ENCODE measurements at places on chromosomes 13 and 19.

GRCh38 chr13:48594096-48594815 is 59.5 kb upstream of the CYSLTR2 start:
- DNase-seq: no peak

- DNase-seq: no peak
These were observed 17.4 kb upstream of the C13orf46 start for GRCh38 chr13:113991191-113991669.

GRCh38 chr19:41939861-41940730 is 11.8 kb upstream of the ERFL start:
- no peak for DNase-seq

- no peak for DNase-seq
These were observed 15.1 kb upstream of the N4BP2L2 start for GRCh38 chr13:32553720-32554119.

DNA sequence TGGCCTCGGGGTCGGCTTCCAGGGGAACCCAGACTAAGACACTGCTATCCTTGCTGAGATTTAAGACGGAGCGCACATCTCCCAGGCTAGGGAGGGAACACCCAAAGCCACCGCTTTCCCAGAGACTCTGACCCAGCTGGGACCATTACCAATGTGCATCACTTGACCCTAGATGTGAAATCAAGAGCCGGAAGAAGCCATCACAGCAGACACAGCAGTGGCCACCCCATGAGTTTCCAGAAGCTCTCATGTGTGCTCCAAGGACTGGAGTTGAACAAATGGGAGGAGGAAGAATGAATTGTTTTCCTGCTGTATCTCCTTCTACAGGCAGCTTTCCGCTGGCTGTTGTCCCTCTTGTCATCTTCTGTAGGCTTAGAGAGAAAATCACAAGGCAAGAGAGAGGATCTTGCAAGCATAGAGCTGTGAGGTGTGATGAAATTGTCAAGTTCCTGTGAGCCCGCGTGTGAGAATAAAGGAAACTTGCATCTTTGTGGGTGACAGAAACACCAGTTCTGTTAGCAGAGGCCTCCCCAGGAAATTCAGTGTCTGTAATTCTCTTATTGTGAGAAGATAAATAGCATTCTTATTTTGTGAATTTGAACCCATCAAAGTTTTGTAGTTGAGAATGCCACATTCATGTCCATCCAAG is 711.8 kb downstream of the UQCRFS1 start:
- no peak for DNase-seq

DNA sequence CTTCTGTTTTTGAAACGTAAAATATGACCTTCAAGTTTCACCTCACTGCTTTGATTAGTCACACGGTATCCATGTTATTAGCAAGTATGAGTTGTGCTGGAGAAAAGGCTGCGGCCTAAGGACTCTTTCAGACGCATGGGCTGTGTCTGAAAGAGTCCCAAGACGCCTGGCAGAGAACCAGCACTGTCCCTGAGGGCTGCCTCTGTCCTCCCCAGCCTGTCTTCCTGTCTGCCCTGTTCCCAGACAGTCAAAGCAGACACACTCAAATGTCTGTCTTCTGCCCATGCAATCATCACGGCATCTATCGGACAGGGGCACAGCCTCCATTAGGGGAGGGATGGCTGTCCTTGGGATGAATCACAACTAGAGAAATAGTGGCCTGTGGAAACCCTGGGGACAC is 65.5 kb downstream of the DPY19L3 start:
- DNase-seq: peak; percentile 23

DNA sequence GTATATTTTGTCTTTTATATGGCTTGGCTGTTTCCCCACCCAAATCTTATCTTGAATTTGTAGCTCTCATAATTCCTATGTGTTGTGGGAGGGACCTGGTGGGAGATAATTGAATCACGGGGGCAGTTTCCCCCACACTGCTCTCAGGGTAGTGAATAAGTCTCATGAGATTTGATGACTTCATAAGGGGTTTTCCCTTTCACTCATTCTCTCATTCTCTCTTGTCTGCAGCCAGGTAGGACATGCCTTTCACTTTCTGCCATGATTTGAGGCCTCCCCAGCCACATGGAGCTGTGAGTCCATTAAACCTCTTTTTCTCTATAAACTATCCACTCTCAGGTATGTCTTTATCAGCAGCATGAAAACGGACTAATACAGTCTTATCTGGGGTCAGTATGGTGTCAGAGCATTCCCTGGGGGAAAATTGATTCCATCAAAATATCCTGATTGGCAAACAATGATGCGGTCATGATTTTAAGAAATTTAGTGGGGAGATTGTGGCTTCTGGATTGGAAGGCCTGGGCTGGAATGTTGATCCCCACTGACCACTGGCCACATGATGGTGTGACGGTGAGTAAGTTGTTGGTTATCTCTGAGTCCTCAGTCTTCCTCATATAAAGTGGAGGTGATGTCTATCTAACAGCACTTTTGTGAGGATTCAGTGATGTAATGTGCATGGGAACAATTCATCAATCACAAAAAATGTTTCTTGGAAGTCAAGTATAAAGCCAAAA is 27.5 kb upstream of the ANKRD10 start:
- no peak for DNase-seq

- no peak for DNase-seq
These were observed 16.8 kb downstream of the CCL25 start for GRCh38 chr19:8069096-8069973.

DNA sequence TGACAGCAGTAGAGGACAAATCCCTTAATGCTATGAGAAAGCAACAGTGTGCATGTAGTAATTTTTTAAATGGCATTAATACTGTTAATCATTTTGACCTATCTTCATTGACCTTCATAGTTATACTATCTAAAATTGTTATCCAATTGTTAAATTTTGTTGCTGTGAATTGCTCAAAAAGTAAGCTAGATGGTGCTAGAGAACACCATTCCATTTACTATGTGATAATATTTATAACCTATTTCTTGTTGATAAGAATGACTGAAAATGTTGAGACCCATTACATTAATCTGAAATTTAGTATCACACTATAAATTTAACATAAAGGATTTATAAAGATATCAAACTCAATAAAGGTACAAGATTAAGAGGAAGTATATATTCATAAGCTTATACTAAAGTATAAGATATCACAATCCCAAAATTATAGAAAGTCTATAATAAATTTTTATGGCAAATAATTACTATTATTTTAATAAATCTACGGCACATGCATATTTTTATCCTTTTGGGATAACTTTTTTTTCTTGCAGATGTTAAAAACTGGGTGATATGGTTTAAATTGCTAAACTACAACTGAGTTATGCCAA is 1573.3 kb downstream of the PCDH9 start:
- no peak for DNase-seq

DNA sequence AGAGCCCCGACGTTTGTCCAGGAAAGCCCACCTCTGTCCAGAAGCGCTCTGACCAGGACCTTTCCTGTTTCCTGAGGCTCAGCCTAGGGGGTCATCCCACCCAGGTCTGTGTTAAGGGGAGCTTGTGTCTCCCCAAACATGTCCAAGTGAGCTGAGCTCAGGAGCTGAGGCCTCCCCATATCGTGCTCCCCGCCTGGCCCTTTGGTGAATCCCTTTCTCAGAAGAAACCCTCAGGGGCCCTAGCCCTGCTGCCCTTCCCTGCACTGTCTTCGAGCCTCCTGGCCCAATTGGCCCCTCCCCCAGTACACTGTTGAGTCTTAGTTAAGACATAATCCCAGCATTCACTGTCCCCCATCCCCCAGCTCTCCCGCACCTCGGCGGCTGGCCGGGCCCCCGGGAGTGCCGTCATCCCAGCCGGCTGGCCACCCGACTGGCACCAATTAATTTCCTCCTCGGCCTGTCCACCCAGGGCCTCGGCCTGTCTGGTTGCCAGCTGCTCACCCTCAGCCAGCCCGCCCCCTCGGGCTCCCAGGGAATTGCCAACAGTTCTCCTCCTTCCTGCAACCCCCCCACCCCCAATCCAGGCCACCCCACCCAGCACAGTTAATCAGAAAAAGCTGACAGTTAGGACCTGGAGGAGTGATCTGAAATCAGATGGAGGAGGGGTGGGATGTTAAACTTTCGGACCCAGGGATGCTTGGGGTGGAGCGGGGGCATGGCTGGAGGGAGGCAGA is 13.6 kb downstream of the IER2 start:
- DNase-seq: peak; percentile 50

DNA sequence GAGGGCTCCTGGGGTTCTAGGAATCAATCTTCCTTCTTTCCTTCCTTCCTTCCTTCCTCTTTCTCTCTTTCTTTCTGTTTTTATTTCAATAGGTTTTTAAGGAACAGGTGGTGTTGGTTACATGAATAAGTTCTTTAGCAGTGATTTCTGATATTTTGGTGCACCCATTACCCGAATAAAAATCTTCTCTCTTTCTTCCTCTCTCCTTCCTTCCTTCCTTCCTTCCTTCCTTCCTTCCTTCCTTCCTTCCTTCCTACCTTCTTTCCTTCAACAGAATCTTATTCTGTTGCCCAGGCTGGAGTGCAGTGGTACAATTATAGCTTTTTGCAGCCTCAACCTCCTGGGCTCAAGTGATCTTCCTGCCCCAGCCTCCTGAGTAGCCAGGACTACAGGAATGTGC is 16.0 kb upstream of the URI1 start:
- no peak for DNase-seq

- DNase-seq: no peak
These were observed 107.2 kb downstream of the CACNA1A start for GRCh38 chr19:13398780-13399726.

DNA sequence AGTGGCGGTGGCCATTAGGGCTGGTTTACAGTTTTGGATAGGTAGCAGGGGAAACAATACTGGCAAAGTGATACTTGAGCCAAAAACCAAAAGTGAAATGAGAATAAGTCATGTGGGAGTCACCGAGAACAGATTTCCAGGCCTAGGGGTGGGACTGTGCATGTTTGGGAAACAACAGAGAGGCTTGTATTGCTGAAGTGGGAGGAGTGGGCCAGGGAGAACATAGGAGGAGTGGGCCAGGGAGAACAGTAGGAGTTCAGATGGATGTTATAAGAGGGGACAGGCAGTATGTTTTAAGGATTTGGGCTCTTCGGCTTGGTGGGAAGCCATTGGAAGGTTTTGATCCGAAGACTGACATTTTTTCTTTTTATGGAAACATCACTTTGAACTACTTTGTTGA is 35.5 kb downstream of the AKAP11 start:
- no peak for DNase-seq

GRCh38 chr13:111472559-111473460 is 152.4 kb downstream of the TEX29 start:
- no peak for DNase-seq

DNA sequence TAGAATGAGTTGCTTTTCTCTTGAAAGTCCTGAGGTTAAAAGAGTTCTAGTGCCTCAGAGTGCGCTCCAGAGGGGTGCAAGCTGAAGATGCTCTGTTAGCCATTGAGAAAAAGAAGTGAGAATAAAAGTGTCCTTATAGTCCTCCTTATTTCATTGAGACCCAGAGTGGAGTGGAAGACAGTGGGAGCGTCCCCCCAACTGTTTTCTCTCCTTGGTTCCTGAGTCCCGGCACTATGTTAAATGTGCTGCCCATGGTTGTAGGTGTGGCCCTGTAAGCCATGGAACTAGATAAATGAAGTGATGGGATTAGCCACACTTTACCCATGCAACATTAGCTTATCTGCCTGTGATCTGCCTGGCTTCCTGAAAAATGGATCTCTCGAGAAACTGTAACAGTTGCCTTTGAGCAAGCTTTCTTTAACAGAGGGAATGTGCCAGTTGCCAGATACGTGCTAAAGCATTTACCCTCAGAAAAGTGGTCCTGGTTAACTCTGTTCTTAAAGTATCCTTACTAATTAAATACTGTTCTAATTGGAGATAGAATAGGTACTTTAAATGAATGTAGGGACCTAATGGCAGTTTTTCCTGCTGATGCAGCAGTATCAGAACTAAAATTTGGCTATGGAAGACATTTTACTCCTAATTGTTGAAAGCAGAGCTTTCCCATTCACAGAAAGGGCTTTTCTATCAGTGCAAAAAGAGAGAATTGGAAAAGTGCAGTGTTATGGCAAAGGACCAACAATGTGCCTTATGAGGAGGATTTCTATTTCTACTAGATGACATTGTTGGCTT is 21.4 kb upstream of the PSG9 start:
- no peak for DNase-seq

- no peak for DNase-seq
These were observed 27.6 kb downstream of the ARL11 start for GRCh38 chr13:49655906-49656305.

DNA sequence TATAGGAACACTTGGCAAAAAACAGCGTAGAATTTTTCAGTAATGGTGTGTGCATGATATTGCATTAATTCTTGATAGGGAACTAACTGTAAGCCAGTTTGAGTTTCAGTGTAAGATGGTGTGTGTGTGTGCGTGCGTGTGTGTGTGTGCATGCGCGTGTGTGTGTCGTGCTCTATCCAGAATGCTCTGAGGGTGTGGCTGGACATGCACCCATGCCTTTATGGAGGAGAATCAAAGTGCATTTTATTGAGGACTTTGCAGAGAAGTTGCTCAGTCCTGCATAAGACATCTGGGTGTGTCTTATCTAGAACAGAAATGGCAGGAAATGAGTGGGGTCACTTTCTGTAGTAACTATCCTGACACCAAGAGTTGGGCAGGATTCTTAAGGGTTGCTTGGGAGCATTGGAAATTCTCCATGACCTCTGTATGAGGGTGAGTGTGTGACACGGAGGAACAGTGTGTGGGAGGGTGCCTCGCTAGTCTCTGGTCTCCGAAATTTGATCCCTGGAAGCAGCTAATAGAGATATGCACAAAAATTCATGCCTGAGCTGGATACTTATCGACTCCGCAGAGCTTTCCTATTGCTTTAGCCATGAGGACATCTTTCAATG is 252.2 kb downstream of the TSHZ3 start:
- DNase-seq: no peak

- no peak for DNase-seq
These were observed 667.0 kb downstream of the LIG4 start for GRCh38 chr13:107548338-107548737.

GRCh38 chr13:32284927-32285632 is 30.1 kb downstream of the ZAR1L start:
- no peak for DNase-seq

DNA sequence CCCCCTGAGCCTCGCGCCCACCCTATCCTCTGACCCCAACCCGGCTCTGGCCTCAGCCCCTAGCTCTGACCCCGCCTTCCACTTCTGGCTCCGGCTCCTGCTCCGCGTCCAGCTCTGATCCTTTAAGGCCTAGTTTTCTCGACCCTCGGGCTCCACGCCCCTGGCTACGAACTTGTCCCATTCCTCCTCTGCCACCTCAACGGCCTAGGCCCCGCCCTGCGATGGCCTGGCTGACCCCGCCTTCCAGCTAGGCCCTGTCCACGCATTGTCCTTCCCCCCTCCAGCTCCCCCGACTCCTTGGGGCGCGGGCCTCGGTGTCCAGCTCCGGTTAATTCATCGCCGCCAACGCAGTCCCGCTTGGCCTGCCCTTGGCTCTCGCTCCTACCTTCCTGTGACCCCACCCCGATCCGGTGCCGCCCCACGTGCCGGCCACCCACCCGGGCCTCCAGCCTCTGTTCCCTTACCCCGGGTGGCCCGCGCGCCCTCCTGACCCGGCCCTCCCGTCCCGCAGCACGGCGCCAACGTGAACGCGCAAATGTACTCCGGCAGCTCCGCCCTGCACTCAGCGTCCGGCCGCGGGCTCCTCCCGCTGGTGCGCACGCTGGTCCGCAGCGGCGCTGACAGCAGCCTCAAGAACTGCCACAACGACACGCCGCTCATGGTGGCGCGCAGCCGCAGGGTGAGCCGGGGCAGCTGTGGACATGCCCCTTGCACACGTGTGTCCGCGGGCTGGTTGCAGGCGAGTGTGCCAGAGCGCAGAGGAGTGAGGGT is 9.4 kb downstream of the BCL3 start:
- DNase-seq: no peak

All from hypothalamus (tissue), 51 donors.